Hematopoietic multipotent progenitor cell treated with erythropoietin and hydrocortisone succinate and interleukin-3 and kit ligand, for 4 days (in vitro differentiated cells): ENCODE measurements at places on chromosomes 7 and 10.

DNA sequence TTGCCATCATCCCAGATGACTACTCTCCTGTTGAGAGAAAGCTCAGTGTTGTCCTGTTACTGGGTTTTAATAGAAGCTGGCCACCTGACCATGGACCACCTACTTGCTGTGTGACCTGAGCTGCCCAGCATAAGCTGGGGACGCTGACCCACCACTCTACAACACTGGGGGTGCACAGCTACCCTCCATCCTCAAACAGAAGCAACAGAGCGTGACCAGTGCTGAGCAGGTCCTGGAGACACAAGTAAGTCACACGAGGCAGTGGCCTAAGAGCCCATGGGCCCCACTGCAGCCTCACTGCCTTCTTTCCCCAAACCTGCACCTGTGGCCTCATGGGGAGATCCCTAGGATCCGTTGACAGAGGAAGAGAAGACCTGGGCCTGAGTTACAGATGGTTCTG is 198.6 kb upstream of the ADARB2 start:
- no peak for DNase-seq

GRCh38 chr7:104328296-104328969 is at the start of gene LHFPL3:
Gene LHFPL3, plus strand, starts transcription at chr7:104328603.
- DNase-seq = no peak

DNA sequence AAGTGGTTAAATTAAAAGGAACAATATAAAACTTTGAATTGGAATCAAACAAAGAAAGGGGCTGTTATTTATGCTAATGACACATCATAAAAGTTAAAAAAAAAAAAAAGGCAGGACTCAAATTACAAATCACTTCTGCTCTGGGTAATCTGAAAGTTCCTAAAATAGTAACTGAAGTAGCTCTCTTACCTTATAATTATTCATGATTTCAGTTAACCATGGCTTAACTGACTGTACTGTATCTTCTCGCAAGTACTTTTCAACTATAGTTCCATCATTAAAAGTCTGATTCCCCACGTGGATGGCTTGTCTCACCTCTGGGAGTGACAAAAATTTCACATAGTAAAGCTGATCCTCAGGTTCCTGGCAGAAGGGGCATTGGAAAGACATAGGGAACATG is 82.5 kb downstream of the CPVL start:
- no peak for DNase-seq

DNA sequence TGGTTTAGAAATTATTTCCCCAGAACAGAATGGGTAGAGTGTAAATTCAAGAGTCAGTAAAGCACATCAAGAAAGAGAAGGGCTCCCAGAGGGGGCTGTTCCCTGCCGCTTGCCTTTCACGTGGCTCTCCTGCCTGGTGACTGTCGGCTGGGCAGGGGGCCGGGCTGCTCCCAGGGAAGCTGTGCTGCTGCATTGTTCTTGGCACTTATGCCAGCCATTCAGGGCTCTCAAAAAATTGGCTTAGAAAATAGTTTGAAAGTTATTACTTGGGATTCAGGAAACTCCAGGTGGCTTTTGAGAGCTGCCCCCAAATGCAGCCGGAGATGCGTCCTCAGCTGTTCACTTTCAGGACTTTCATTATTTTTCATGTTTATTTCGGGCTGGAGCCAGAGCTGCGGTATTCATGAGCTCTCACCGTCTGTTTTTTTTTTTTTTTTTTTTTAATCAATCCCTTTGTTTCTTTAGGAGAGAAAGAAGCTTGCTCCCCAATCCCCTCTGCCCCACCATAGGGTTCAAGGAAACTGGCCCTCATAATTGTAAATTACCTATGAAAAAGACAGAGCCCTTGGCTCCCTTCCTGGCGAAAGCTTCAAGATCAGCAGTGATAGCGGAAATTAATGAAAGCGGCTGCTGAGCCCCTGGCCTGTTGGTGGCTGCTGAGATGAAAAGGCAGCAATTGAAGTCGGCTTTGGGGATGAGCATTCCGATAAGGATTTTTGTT is 94.1 kb downstream of the SORCS3 start:
- no peak for DNase-seq

DNA sequence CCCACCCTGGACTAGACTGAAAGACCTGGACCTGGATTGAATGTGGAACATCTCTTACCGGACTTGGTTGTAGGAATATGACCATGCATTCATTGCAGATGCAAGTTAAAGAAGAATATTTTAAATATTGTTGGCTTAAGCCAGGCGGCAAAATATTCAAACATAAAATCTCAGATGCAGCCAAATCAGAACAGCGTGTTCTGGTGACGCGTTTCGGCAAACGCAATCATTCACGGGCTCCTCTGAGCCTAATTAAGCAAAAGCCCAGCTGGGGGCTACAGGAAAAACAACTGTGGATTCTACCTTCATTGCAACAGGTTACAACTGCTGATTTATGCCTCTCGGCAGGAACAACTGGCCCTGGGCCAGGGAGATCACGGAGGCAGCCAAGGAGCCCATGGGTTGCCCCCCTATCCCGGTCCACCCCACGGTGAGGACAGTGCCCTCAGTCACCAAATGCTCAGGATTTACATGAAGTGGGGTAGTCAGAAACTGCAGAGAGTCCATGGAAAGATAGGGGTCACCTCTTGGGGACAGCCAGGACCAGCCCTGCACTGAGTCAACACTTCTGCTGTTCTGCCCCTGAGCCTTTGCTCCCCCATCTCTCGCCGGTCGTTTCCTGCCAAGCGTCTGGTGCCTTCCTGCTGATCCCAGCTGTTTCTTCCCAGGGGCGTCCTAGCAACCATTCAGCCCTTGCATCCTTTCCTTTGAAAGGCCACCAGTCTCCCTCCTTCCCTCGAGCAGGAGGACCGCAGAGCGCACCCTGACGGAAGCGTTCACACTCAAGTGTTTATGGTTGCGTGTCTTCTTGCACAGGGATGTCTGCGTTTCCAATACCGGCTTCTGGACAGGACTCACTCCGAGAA is 64.4 kb upstream of the SFMBT2 start:
- no peak for DNase-seq

DNA sequence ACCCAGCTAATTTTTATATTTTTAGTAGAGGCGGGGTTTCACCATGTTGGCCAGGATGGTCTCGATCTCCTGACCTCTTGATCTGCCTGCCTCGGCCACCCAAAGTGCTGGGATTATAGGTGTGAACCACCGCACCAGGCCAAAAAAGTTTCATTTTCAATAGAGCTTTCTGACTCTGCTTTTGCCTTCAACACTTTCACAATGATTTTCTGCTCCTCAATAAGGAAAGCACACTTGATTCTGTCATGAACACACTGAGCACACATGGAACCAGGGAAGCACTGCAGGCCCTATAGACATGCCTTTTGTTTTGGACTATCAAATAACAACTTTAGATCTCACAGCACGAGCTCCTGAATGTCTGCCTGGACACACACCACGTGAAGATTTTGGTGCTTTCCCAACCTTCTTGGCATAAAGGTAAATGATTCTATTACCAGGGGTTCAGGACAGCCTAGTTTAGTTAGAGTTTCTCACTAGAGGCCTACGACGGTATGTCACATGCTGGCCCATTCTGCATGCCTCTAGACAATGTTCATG is 8.0 kb downstream of the RRP12 start:
- no peak for DNase-seq

- peak; percentile 26 for DNase-seq
Measured at GRCh38 chr7:82617156-82617555, 173.6 kb upstream of the CACNA2D1 start.

GRCh38 chr10:102994531-102995295 is 76.6 kb downstream of the CNNM2 start:
- peak; percentile 66 for DNase-seq

DNA sequence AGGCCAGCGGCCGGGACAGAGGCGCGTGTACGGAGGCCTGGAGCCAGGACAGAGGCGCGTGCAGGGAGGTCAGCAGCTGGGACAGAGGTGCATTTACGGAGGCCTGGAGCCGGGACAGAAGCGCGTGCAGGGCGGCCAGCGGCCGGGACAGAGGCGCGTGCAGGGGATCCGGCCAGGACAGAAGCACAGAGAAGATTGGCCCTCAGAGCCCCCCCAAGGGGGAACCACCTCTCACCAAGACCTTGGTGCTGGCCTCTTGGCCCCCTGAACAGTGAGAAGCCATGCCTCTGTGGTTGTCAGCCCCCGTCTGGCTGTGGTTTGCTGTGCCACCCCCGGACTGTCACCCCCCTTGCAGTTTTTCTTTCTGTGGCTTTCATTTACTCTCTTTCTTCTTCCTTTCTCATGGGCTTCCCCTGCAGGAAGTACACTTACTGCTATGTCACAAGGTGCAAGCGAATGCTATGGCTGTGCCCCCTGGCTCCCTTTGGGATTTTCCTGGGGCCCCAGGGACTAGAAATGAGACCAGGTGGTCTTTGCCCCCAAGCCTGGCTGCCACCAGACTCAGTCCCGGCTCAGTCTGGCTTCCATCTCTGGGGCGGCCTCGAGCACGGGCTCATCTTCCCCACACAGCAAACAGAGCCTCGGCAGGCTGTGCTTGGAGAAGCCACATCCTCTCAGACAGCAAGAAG is 41.1 kb downstream of the INSIG1 start:
- peak; percentile 34 for DNase-seq

GRCh38 chr7:44703921-44704320 is 44.7 kb upstream of the ZMIZ2 start:
- DNase-seq = no peak

- DNase-seq = peak; percentile 85
Measured at GRCh38 chr10:68327889-68328786, 3.7 kb upstream of the HNRNPH3 start.

DNA sequence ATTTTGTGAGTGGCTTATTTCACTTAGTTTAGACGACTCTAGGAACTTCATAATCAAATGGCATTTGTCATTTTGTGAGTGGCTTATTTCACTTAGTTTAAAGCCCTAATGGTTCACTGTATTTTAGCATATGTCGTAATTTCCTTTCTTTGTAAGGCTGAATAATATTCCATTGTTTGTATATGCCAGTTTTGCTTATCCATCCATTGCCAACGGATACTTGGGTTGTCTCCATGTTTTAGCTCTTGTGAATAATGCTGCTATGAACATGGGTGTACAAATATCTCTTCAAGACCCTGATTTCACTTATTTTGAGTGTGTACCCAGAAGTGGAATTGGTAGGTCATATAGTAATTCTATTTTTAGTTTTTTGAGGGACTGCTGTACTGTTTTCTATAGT is 31.8 kb downstream of the DOCK1 start:
- no peak for DNase-seq

- DNase-seq = no peak
Measured at GRCh38 chr7:29302666-29303395, 108.3 kb downstream of the CHN2 start.

GRCh38 chr10:27636816-27637215 is 108.8 kb downstream of the MKX start:
- DNase-seq = no peak

DNA sequence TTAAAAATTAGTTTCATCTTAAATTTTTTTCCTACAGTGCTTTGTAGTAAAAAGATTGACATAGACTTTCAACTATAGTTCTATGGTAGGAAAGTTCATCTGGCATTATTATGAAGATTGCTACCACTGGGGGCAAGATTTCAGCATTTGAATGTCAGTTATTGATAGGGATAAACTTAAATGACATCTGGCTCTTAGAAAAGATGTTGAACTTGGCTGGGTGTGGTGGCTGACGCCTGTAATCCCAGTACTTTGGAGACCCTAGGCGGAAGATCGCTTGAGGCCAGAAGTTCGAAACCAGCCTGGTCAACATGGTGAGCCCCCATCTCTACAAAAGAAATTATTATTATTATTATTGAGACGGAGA is 1.4 kb upstream of the TRA2A start:
- peak; percentile 44 for DNase-seq

GRCh38 chr7:159145490-159145855 is 806 bp upstream of the VIPR2 start:
- DNase-seq = no peak

DNA sequence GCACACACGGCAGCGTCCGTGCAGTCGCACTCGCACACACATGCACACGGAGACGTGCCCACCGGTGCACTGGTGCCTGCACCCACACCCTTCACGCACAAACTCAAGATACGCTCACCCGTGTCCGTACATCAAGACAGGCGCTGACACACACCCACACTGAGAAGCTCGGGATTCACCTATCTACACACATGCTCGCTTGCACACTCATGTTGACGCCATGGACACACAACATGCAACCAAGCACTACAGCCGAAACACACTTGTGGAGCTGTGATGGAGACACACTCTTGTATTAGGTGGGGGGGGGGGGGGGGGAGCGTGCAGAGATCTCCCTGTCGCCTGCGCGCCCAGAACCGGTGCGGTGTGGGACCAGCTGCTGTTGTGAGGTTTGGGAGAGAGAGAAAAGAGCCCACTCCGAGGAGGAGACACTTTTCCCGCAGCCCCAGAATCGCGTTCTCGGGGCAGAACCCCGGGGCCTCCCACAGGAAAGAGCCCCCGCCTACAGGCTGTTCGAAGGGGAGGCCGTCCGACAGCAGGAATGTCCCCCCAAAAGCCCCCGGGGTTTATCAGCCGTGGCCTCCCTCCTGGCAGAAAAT is 605 bp upstream of the NFKB2 start:
- peak; percentile 58 for DNase-seq

- no peak for DNase-seq
Measured at GRCh38 chr7:24134535-24134934, 149.5 kb upstream of the NPY start.
